ENCODE measurements at places on chromosomes 1 and 21.
A peak's percentile ranks its signal among the peaks of the same experiment; 100 is the strongest.

- no peak for DNase-seq
These were observed 43.4 kb downstream of the ZZZ3 start for GRCh38 chr1:77639056-77639455.

GRCh38 chr1:1435911-1436629 is 580 bp downstream of the VWA1 start:
- DNase-seq, result no peak

DNA sequence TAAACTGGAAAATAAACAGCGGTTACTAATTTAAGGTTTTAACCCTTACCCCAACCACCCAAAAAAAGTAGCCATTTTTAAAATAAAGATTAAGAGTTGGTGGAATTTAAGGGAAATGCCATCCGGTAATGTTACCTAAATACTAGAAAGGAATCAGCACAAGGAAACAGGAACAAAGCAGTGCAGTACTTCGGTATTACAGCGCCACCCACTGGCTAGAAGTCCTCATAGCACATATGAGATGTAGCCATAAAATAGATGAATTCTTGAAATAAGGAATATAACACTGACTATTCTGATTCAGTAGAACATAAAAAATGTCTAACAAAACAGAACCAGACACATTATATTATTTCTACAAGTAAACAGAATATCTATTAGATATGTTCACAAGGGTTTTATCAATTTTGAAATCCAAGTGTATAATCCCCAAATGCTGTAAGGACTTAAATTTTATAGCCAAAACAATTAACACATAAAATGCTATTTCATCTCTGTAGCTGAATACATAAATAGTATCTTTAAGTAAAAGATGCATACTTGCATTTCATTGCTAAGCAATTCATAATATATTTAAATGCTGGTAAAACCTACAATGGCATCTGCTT is 58.8 kb downstream of the FRRS1 start:
- peak; percentile 46 for DNase-seq

DNA sequence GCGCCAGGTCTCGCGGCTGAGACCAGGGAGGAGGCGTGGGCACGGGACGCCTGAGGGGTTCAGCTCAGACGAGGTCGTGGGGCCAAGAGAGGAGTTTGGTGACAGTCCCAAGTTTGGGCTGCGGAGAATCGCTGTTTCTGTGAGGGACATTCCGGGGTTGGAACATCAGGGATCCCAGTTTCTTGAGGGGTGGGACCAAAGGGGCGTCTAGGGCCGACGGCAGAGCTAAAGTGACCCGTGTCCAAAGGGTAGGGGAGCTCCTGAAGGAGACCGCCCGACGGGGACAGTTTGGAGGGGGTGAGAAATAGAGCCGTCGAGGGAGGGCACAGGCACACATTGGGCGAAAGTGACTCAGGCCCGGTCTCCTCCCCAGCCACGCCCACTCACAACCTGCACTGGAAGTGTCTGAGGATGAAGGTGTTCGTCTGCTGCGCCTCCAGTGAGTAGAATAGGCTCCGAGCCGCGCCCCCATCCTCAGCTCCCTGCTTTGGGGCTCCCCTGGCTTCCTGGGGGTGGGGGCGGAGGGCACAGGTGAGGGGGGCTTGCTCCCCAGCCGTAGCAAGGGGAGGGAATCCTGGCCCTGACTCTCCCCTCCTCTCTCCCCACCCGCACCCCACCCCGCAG is 7.0 kb downstream of the EFNA3 start:
- DNase-seq, result peak; percentile 79
